ENCODE measurements at places on chromosomes 7 and 10.
A peak's percentile ranks its signal among the peaks of the same experiment; 100 is the strongest.

DNA sequence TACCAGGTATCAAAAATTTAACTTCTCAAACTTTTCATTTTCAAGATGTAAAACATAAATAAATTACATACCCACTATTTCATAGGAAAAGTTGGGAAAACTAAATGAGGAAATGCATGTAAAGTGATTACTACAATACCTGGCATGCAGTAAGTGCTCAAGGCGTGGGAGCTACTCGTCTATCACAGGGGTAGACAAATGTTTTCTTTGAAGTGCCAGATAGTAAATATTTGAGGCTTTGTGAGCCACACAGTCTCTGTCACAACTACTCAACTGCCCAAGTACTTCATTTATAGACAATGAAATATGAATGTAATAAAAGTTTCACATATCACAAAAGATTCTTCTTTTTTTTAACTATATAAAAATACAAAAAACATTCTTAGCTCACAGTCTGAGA lies 96.4 kb upstream of the PCGF5 start:
- no peak for DNase-seq

GRCh38 chr10:5157501-5157900 lies 27.4 kb downstream of the AKR1C8 start:
- no peak for DNase-seq

- no peak for DNase-seq
Observed at GRCh38 chr10:24114556-24114955, 94.4 kb upstream of the KIAA1217 start.

DNA sequence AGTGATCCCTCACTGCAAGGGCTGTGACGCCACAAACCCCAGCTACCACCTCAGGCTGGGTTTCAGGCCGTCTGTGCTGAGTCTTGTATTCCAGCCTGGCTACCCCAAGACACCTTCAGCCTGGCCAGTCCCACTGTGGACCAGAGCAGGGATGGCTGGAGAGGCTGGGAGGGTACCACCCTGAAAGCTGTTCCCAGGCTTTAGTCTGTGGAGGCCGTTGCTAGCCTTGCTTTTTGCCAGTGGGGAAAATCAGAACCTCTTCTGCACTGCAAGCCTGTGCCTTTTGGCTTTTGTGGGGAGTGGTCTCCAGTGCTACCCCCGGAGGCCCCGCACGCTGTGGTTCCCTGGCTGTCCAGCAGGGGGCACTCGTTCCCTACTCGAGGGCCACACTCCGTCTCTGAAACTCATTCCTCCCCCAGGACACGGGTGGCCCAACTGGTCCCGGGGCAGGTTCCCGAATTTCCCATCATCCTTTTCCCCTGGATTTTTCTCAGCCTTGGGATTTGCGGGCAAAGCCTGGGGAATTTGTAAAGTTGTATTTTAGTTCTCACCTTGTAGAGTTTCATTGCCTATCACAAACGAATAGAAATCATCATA lies 128.4 kb upstream of the BTBD16 start:
- DNase-seq, result no peak

- DNase-seq, result no peak
Observed at GRCh38 chr7:80249619-80250295, 115.1 kb downstream of the GNAI1 start.

GRCh38 chr10:17025444-17026295 lies 103.9 kb downstream of the CUBN start:
- DNase-seq, result peak; percentile 19

DNA sequence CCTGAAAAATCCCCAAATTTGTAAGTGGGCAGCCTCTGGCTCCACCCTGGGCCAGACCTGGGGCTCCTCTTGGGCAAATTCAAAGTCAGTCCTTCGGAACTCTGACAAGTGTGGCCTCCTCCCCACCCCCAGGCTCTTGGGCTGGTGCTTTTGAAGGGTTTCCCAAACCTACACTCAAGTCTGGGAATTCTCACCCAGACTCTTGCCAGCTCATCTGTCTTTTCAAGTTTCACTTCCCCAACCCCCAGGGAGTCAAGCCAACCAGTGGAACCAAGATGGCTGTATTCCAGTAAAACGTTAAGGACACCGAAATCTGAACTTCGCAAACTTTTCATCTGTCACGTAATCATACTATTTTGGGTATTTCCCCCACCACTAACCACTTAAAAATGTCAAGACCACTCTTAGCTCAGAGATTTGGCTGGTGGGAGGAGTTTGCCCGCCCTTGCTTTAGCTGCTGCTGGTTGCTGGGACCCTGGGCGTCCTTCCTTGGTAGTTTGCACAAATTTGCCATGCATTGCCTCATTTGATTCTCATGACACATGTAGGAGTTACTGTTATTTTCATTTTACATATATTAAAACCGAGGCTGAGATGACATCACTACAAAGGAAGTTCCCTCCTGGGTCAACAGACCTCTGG lies 1.7 kb upstream of the MYO1G start:
- DNase-seq, result peak; percentile 58

All from activated CD4-positive, CD25-positive, alpha-beta regulatory T cell (primary cell).